ENCODE measurements at places on chromosomes 16 and 17.

GRCh38 chr16:89325861-89326471, 108.5 kb downstream of the ZNF778 start:
- no peak for DNase-seq

DNA sequence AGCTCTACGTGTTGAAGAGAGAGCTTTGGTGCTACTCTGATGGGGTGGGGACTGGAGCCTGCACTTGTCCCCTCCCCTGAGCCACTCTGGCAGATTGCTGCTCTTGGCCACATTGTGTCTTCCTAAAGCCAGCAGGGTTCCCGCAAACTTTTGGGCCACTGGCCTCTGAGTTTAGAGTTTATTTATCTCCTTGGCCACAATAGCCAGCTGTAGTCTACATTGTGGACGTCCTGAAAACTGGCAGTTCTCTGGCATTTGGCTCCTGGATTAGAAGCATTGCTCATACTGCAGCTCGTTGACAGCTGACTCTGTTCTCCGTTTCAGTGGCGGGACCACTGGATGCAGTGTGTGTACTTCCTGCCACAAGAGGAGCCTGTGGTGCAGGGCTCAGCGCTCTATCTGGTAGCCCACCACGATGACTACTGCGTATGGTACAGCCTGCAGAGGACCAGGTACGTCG, 34.6 kb downstream of the PRMT7 start:
- no peak for DNase-seq

- no peak for DNase-seq
Observed at GRCh38 chr16:79400462-79401149, 199.9 kb downstream of the MAF start.

GRCh38 chr17:8799570-8800212, 526 bp upstream of the MFSD6L start:
- no peak for DNase-seq

DNA sequence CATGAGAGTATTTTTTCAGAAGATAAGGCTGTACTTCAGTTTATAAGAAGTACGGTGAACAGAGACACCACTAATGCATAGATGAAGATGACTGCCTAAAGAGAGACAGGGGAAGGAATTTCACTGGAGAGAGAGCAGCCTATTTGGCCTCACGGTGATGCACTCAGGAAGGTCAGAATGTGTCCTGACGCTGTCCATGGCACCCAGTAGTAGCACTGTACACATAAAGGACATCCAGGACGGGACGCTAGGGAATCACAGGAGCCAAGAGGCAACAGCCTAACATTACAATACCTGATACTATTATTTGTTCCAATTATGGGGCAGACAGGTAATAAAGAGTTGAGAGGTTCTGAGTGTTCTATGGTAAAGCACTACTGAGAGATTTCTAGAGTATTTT, 24.9 kb upstream of the LRRC37A start:
- no peak for DNase-seq

GRCh38 chr17:38851434-38851833, 2.1 kb downstream of the RPL23 start:
- DNase-seq: no peak

Measured in activated naive CD4-positive, alpha-beta T cell treated with anti-CD3 and anti-CD28 coated beads, Interleukin-2, amount 50 U/mL, for 72 hours (primary cell).